Sciatic nerve (tissue), 2 donors: ENCODE measurements at places on chromosomes 16 and 17. TPM values are rescaled to one million over a fixed set of nuclear protein-coding genes. Genes with fewer than 3 reads are reported as not detected.

GRCh38 chr17:55814377-55814776 lies 63.5 kb downstream of the PCTP start:
- no peak for DNase-seq

DNA sequence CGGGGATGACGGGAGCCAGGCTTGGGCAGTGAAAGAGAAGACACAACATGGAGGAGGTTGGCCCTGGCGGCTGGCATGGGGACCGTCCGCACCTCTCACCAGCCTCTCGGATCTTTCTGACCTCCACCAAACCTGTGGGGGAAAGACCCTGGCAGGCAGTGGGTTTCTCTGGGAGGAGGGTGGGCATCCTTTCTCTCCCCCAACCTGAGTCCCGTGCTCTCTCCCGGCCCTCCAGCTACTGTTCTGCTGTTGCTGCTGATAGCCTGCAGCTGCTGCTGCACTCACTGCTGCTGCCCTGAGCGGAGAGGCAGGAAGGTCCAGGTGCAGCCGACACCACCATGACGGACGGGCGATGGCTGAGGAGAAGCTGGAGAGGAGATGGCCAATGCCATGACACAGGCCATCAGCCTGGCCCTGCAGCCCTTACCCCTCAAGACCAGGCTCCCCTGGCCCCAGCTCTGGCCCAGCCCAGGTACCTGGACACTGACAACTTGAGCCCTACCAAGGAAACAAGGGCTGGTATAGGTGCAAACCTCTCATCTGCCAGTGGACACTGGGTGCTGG lies 7.4 kb downstream of the SMIM5 start:
- no peak for DNase-seq

DNA sequence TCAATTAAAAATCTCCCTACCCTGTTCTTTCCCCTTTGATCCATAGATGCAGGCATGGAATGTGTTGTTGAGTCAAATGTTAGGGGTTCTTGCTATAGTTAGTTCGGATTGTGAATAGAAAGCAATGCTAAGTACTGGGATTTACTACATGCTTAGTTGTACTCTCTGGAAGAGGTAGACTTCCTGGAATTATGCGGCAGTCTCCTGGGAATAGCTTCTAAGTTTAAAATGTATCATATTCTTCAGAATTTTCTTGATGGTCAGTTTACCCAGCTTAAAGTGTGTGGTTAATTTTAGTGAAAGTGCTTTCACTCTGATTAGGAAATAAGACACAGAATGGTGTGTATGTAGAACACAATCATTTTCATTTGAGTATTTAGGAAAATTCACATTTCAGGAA lies 3.5 kb downstream of the CLTC start:
- no peak for DNase-seq

- DNase-seq = no peak
Observed at GRCh38 chr16:88983165-88983564, 6.2 kb upstream of the CBFA2T3 start.

CLN3 gene
- total RNA-seq = 26.8 TPM

PRR35 gene
- not detected for total RNA-seq
